Fibroblast of skin of scalp (primary cell): ENCODE measurements at places on chromosomes 2 and 18.

DNA sequence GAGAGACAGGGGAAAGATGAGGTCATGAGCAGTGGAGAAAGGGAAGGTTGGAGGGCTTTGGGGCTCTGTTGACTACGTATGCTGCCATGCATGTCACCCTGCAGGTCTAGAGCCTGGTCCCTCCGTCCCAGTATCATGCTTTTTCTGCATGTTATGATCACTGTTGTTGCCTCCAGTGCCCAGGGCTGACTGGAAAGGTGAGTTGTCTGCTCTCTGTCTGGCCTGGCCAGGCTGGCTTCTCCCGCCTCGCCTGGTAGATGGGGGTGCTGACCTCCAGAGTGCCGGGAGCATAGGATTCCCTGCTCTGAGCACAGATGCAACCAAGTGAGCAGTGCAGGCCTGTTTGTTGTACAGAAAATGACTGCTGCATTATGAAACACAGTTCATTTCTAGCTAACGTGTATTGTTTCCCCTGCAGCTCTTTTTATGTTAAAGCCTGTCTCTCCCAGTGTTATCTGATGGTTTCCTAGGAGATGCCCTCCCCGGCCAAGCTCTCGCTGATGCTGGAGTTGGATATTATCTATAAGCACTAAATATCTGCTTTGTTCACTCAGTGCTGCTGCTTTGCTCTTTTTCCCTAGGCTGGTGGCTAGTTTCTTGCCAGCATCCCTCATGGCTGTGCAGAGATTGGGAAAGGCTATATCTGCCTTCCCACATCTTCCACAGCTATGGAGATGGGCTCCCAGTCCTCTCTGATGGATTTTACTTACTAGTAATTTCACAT, 158.2 kb downstream of the TDRD15 start:
- DNase-seq = no peak

GRCh38 chr2:43210467-43211303, 15.7 kb downstream of the ZFP36L2 start:
- peak; percentile 93 for DNase-seq

DNA sequence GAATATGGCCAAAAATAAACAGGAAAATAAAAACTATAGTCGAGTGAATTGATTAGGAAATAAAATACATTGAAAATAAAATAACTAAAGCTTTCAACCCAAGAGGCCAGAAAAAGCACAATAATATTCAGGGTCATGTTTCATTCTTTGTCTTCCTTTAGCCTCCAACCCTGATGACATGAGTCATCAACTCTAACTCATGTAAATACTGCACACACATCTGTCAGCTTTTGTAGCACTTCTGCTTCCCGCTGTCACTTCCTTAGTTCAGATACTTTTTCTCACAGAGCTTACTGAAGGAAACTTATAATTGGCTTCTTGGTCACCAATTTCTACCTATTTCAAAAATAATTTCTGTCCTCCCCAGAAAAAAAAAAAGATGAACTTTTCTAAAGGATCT, 112.8 kb downstream of the UPP2 start:
- DNase-seq = peak; percentile 35

GRCh38 chr2:241505086-241505780, 3.2 kb downstream of the STK25 start:
- no peak for DNase-seq

DNA sequence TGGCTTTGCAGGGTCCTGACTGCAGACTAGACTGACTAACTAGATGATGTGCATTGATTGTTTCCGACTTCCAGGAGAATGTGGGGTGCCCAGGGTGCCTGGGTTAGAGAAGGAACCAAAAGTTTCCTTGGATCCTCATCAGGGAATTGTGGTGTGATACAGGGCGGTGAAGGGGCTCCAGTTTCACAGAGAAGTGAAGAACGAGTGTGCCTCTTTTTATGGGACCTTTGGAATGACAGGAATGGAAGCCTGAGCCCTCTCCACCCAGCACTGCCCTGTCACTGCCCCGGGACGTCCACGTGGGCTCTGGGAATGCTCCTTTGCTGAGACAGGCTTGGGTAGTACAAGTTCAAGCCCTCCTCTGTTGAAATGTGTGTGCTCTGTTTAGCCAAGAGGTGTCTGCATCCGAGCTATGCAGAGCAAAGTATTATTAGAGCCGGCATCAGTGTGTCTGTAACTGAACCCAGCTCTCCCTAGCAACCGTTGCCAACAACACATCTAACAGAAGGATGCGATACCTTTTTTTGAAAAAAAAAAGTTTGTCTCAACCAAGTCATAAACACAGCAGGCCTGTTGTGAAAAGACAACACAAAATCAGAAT, 183.6 kb downstream of the SMAD7 start:
- peak; percentile 40 for DNase-seq

- DNase-seq = peak; percentile 90
These were observed 36.7 kb downstream of the KIAA2012 start for GRCh38 chr2:202109737-202110184.

GRCh38 chr2:157245846-157246764, 11.4 kb upstream of the GALNT5 start:
- peak; percentile 90 for DNase-seq

GRCh38 chr2:101638181-101638711, 59.3 kb upstream of the MAP4K4 start:
- no peak for DNase-seq

DNA sequence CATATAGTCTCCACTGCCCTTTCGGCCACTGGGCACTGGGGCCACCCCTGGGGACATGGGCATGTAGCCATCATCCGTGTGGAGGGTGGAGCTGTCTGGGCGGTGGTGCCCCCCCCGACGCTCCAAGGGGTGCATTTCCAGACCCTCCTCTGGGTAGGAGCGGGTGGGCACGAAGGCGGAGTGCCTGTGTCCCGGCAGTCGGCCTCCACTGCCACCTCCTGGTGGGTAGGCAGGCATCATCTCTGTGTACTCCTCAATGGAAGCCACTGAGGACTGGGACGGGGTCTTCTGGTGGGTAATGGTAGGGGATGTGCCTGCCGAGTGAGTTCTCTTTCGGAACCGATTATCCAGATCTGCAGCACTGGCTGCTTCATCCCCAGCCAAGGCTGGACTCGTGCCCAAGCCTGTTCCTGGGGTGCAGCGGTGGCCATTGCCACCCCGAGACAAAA, 2.8 kb downstream of the IRS1 start:
- peak; percentile 56 for DNase-seq

- no peak for DNase-seq
These were observed 22.0 kb downstream of the RASGRP3 start for GRCh38 chr2:33498291-33498956.

DNA sequence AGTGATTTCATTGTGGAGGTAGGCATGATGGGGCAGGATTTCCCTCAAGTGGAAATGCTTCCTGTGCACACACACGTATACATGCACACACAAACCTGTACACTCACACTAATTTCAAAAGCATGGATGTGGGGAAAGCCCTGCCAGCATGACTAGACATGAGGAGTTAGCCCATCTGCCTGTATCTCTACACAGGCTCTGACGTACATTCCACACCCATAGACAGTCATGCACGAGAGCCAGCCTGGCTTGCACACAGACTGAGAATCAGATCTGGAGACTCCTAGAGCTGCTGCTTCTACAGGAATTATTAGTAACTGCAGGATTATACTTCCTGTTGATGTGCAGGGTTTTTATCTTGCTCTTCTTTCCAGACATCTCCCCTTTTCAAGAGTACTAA, 27.3 kb upstream of the NFU1 start:
- peak; percentile 15 for DNase-seq

DNA sequence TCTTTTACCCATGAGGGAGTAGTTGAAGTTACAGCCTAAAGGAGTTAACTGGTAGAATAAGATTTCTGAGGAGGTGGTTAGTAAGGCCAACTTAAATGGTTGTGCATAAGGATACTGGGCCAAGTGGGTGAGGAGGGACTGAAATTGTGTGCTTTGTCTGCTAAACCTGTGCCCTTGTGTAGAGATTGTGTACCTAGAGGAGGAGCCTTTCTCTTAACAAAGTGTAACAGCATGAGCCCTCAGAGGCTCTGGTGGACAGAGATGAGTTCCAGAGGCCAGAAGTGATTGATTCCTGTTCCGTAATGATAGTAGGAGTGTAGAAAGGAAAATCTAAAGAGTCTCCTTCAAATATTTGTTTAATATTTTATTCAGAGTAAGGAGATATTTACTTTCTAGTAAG, 42.9 kb downstream of the OTX1 start:
- DNase-seq = no peak

DNA sequence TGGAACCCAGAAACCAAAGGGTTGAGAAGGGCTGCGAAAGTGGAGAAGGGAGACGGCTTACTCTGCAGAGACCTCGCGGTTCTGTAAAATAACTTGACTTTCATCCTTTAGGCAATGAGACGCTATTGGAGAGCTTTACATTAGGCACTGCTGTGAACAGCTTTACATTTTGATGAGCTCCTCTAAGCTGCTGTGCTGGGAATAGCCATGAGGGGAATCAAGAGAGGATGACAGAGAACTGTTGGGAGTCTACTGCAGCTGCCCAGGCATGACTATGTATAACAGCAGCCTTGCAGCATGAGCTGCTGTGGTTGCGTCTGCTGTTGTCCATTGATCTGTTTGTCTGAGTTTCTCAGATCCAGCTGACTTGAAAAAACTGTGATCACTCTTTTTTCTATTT, 310.8 kb upstream of the MAP2 start:
- no peak for DNase-seq

GRCh38 chr2:120287183-120288015, 34.7 kb downstream of the RALB start:
- peak; percentile 72 for DNase-seq

DNA sequence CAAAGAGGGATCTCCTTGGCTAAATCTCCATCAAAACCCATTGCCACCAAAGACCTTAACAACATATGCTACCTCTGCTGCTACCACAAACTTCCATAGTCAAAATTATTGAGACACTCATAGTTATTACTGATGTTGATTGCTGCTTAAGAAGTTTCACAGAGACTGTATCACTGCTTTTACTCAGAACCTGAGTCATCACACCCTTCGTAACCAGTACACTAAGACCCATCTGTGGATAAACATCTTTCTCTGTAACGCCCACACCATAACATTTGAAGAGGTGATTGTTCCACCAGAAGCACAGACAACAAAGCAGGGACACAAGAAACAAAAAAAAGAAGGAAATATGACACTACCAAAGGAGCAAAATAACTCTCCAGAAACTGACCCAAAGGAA, 1563.1 kb downstream of the LRP1B start:
- DNase-seq = no peak

DNA sequence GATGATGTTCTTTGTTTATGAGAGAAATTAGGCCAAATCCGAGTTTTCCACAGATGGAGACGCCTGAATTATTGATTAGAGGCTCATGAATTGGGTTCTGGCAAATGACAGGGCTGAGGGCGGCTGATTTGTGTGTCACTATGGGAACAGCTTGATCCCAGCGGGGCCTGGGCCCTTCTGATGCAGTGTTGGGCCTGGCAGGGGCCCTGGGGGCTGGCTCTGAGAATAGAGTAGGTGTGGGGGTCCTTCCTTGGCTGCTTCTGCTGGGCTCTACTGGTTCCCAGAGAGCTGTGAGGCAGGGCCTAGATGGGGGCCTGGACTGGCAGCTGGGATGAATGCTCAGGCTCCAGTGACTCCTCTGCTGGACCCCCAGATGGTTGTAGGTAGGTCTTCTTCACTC, 164.8 kb downstream of the CELF4 start:
- DNase-seq = no peak

- DNase-seq = peak; percentile 60
These were observed 204.8 kb downstream of the TFCP2L1 start for GRCh38 chr2:121080013-121080772.

GRCh38 chr2:71974846-71975245, 172.8 kb downstream of the CYP26B1 start:
- DNase-seq = peak; percentile 45

DNA sequence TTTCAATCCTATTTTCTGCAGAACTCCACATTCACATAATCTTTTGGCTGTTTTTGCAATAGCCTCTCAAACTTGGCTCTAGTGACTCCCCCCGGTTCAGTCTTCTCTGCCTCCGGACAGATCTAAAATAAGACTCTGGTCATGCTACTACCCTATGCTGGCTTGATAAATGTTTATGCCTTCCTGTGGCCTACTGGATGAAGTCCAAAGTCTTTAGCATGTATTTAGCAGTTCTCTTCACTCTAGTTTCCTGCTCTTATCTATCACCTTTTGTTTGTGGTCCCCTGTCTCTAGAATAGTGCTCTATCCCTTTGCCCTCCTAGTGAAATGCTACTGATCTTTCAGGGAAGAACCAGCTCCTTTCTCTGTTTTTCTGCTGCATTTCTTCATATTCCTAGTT, 14.4 kb downstream of the ADCYAP1 start:
- no peak for DNase-seq

DNA sequence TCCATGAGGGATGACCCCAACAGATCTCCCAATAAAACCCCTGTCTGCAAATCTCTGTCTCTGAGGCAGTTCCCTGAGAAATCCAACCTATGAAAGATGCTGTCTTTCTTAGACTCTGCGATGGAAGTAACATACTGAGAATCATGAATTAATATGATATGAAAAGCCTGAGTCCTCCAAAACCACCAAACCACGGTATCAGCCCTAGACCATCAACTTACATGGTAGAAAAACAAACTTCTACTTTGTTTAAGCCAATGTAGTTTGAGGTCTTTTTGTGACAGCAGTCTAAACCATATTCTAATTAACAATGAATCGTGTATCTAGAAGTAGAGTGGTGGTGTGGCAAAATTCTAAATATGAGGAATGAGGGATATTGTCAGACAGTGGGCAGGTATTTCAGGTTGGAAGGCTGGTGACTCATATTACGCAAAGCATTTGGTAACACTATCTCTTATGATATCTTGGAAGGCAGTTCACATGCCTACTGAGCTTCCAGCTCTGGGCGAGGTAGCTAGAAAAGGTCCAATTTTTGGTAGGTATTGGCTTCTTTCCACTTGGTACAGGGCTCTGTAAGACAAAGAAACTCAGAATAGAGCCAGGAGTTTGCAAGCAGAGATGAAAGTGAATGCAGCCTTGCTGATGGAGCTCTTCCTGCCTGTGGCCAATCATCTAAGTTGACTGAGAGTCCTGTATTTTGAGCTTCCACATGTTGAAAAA, 215.8 kb downstream of the ZFP36L2 start:
- DNase-seq = no peak

- DNase-seq = no peak
These were observed 129.7 kb downstream of the MAP3K20 start for GRCh38 chr2:173205375-173205774.

- DNase-seq = no peak
These were observed 463 bp upstream of the CABYR start for GRCh38 chr18:24138409-24138788.

GRCh38 chr2:7847321-7847720, 834.5 kb upstream of the ID2 start:
- no peak for DNase-seq

DNA sequence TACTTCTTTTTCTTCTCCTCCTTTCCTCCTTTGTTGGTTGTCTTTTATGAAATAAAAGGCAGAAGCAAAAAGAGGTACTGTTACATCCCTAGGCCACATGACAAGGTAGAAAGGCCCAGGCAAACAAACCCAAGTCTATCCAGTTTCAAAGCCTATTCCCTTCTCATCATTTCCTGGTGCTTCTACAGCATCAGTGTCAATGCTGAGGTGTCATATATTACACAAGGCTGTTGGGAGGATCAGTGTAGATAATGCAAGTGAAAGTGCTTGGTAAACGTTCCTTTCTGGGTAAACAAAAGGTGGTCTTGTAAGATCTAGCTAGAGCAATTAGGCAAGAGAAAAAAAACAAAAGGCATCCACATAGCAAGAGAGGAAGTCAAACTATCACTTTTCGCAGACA, 64.9 kb downstream of the EVA1A start:
- no peak for DNase-seq
